Activated naive CD8-positive, alpha-beta T cell treated with anti-CD3 and anti-CD28 coated beads for 36 hours (primary cell): ENCODE measurements at places on chromosomes 7 and 10.

- H3K4me1 ChIP-seq = peaks cover 68% of the 10 kb centered on the region
- peak; percentile 63 for DNase-seq
- H3K27me3 ChIP-seq = no peaks in the 10 kb centered on the region
- no peak overlapping the region for H3K4me3 ChIP-seq
Measured at GRCh38 chr10:124648738-124649137, 95.4 kb downstream of the FAM53B start.

DNA sequence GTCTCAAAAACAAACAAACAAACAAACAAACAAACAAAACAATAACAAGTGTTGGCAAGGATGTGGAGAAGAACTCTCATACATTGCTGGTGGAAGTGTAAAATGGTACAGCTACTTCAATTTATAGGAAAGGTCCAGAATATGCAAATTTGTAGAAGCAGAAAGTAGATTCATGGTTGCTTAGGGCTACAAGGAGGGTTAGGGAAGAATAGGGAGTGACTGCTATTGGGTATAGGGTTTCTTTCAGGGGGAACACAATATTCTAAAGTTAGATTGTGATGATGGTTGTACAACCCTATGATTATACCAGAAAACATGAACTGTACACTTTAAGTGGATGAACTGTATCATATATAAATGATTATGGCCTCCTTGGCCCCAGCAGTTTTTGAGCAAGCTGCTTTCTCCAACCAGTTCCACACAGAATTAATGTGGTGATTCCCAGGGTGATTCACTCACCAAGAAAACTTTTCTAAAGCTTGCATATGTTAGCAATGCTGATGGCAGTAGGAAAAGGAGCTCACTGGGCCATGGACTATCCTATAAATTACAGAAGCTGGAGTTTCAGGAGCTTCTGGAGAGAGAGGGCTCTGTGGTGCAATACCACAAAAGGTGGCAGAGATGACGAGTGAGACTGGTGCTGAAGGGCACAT, 52.8 kb upstream of the KCNIP2 start:
- no peak for DNase-seq
- peaks cover 4% of the 10 kb centered on the region for H3K36me3 ChIP-seq
- H3K27me3 ChIP-seq = no peaks in the 10 kb centered on the region
- H3K4me3 ChIP-seq = no peak overlapping the region
- H3K27ac ChIP-seq = peak overlapping the region; percentile 38
- H3K4me1 ChIP-seq = peaks cover 19% of the 10 kb centered on the region

- H3K4me1 ChIP-seq = peaks cover 22% of the 10 kb centered on the region
- peaks cover 57% of the 10 kb centered on the region for H3K36me3 ChIP-seq
- DNase-seq = no peak
- H3K27ac ChIP-seq = no peak overlapping the region
Measured at GRCh38 chr7:92725161-92725925, 111.0 kb downstream of the CDK6 start.

GRCh38 chr7:157269341-157270059, 67.3 kb upstream of the DNAJB6 start:
- peaks cover 2% of the 10 kb centered on the region for H3K4me1 ChIP-seq
- DNase-seq = no peak
- H3K36me3 ChIP-seq = peaks cover 15% of the 10 kb centered on the region
- H3K4me3 ChIP-seq = no peak overlapping the region
- H3K27ac ChIP-seq = no peak overlapping the region

GRCh38 chr10:106919871-106920282, 244.6 kb downstream of the SORCS1 start:
- H3K4me1 ChIP-seq = no peaks in the 10 kb centered on the region
- no peaks in the 10 kb centered on the region for H3K36me3 ChIP-seq
- H3K27ac ChIP-seq = no peak overlapping the region
- H3K4me3 ChIP-seq = no peak overlapping the region

DNA sequence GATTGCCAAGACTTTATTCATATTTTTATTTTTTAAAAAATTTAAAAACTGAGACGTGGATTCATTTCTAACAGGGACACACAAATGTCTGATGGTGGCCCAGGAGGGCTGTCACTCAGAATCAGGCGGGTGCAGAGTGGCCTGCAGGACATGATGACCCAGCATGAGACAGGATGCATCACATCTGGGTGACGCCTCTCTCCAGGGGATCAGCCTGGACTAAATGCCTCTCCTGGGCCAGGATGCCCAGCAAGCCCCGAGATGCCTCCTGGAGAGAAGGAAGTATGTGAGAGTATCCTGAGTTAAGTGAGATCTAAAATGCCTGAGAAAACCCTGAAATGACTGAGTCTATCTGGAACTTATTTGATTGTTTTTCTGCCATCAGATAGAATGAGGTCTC, 16.9 kb upstream of the MTURN start:
- H3K36me3 ChIP-seq = peaks cover 13% of the 10 kb centered on the region
- peaks cover 5% of the 10 kb centered on the region for H3K4me1 ChIP-seq
- no peak overlapping the region for H3K4me3 ChIP-seq
- H3K27me3 ChIP-seq = no peaks in the 10 kb centered on the region
- no peak for DNase-seq

- H3K36me3 ChIP-seq = no peaks in the 10 kb centered on the region
- H3K4me3 ChIP-seq = no peak overlapping the region
- no peak overlapping the region for H3K27ac ChIP-seq
- DNase-seq = no peak
- H3K4me1 ChIP-seq = peaks cover 7% of the 10 kb centered on the region
Measured at GRCh38 chr10:124032087-124032935, 61.1 kb downstream of the CHST15 start.

DNA sequence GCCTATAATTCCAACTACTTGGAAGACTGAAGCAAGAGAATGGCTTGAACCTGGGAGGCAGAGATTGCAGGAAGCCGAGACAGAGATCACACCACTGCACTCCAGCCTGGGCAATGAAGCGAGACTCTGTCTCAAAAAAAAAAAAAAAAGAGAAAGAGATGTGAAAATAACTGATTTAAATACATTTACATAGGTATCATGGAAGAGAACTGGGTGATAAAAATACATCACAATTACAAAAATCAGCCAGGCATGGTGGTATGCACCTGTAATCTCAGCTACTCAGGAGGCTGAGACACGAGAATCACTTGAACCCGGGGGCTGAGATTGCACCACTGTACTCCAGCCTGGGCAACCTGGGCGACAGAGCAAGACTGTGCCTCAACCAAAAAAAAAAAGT, 19.8 kb downstream of the NANOS1 start:
- H3K27me3 ChIP-seq = no peaks in the 10 kb centered on the region
- H3K36me3 ChIP-seq = peaks cover 55% of the 10 kb centered on the region
- no peak for DNase-seq

DNA sequence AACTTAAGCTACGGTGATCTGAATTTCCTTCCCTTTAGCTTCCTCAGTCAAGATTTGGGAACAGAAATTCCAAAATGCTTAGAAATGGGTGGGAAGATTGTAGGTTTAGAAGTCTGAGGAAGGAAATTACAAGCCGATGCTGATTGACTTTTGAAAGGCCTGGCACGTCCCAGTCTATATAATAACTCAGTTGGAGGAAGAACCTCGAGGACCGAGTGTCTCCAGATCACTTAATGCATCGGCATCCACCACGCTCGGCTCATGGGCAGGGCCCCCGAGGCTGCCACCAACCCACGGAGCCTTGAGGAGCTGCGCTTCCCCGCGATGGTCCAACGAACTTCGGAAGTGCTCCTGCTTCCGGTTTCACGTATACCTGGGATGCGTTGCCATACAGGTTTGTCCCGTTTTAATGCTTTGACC, 10.4 kb upstream of the SP8 start:
- no peaks in the 10 kb centered on the region for H3K36me3 ChIP-seq
- H3K27me3 ChIP-seq = peaks cover 76% of the 10 kb centered on the region
- DNase-seq = no peak
- H3K4me1 ChIP-seq = peaks cover 17% of the 10 kb centered on the region

GRCh38 chr7:155545348-155545747, 1.0 kb downstream of the CNPY1 start:
- H3K4me3 ChIP-seq = no peak overlapping the region
- no peaks in the 10 kb centered on the region for H3K27me3 ChIP-seq
- no peaks in the 10 kb centered on the region for H3K4me1 ChIP-seq
- no peaks in the 10 kb centered on the region for H3K36me3 ChIP-seq
- no peak for DNase-seq

DNA sequence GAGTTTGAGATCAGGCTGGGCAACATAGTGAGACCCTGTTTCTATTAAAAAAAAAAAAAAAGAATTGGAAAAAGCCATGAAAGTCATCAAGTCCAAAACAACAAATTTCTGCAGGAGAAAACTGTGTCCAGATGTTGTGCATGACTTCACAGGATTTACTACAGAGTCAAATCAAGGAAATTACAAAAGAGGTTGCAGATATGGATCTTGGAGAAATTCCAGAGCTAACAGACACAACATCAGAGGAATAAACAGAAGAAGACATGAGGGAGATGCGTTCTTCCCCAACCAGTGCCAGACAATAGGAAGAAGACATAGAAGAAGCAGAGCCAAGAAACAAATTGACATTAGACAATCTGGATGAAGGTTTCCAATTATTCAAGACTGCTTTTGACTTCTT, 24.3 kb upstream of the KCNIP2 start:
- no peak overlapping the region for H3K27ac ChIP-seq
- no peaks in the 10 kb centered on the region for H3K4me1 ChIP-seq
- no peaks in the 10 kb centered on the region for H3K27me3 ChIP-seq
- H3K4me3 ChIP-seq = no peak overlapping the region
- H3K36me3 ChIP-seq = peaks cover 23% of the 10 kb centered on the region

GRCh38 chr7:154375956-154376355, 323.8 kb downstream of the DPP6 start:
- no peak overlapping the region for H3K4me3 ChIP-seq
- no peak overlapping the region for H3K27ac ChIP-seq
- H3K4me1 ChIP-seq = no peaks in the 10 kb centered on the region
- DNase-seq = no peak

DNA sequence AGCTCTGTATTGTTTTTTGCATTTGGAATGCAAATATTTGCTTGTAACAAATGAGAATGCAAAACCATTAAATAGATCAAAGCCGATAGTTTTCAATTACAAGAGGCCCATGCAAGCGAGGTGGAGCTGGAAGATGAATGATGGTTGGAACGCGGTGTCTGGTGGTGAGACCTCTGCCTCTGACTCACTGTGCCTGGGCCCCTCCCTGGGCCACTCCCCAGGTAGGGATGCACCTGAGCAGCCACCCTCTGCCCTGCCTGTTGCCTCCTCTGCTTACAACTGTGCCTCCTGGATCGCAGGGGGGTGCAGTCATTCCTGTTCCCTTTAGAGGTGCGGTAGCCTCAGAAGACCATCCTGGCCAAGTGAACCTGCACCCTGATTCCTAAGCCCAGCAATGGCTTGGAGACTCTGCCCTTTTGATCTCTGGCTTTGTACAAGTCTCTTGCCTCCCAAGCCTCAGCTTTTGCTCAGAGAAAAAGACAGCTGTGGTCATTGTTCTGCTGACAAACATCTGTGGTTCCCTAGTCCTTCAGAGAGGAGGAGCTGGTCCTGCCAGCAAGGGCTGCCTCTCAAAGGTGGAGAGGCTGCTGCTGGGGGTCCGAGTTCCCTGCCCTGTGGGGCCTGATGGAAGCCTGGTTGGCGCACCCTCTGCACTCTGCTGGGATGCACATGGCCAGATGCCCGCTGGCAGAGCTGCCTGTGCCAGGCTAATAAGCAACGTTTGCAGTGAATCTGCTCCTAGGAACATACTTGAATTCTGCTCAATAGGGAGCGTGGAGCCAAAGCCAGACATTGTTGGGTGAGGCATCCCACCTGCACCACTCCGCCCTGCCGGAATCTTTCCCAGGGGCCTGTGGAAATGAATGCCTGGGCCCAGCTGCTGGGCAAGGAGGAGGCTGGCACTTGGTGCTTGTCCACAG, 126.3 kb upstream of the TCERG1L start:
- DNase-seq = no peak
- no peak overlapping the region for H3K27ac ChIP-seq
- no peaks in the 10 kb centered on the region for H3K4me1 ChIP-seq
- H3K4me3 ChIP-seq = no peak overlapping the region
- no peaks in the 10 kb centered on the region for H3K36me3 ChIP-seq

DNA sequence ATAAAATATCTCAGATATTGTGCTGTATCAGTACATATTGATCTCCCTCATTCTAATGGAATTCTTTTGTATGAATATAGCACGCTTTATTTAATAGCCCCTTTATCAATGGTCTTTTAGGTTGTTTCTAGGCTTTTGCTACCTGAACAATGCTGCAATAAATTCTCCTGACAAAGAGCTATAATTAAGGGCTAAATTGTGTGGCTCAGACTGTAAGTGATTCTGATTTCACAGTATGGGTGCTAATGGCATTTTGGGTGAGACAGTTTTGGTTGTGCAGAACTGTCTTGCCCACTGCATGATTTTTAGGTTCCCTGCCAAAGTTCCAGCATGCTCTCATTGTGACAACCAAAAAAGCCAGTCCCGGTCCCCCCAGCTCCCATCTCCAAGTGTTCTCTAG, 363.2 kb downstream of the REEP3 start:
- H3K36me3 ChIP-seq = no peaks in the 10 kb centered on the region
- no peaks in the 10 kb centered on the region for H3K4me1 ChIP-seq
- H3K4me3 ChIP-seq = no peak overlapping the region

DNA sequence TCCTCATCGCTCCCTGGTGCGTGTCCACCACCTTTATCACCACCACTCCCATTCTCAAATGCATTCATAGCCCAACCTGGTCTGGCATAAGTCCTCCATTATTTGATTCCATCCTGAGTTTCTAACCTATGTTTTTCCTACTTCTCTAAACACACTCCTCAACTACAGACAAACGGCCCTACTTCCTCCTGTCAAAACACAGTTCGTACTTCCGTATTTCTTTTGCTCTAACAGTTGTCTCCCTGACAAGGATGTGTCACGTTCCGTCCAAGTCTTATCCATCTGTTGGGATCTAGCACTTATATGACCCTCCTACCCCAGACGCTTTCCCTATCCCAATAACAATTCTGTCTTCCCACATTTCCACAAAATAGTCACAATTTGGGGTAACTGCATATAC, 46.8 kb downstream of the DOCK4 start:
- no peak overlapping the region for H3K27ac ChIP-seq
- no peaks in the 10 kb centered on the region for H3K36me3 ChIP-seq
- DNase-seq = no peak
- no peak overlapping the region for H3K4me3 ChIP-seq
- H3K4me1 ChIP-seq = no peaks in the 10 kb centered on the region
- peaks cover 8% of the 10 kb centered on the region for H3K27me3 ChIP-seq

DNA sequence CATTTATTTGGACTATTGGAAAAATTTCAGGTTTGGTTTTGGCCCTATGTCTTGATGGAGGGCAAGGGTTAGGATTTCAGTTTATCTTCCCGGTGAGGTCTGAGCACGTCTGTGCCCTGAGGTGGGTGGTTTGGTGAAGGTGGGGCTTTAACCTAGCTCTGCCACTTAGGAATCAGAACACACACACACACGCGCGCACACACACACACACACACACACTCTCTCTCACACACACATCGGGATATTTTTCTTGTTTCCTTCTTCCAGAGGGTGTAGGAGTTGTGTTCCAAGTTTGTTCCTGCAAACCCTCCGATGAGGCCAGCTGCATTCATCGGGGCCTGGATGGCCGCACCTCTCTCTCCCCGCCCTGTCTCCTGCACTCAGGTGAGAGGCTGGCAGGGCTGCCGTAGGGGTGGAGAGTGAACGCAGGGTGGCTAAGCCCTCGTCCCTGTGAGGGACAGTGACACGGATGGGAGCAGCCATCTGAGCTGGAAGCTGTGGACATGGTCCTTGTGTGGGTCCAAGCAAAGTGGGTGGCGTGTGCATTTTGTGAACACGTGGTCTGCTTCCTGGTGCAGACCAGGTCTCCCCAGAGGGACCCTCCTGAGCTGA, 34.2 kb downstream of the CHST12 start:
- no peaks in the 10 kb centered on the region for H3K27me3 ChIP-seq
- no peaks in the 10 kb centered on the region for H3K4me1 ChIP-seq
- no peak overlapping the region for H3K27ac ChIP-seq
- no peak for DNase-seq
- no peaks in the 10 kb centered on the region for H3K36me3 ChIP-seq
